ENCODE measurements at places on chromosomes 5 and 9.

GRCh38 chr5:89981021-89981420 is 428.5 kb downstream of the CETN3 start:
- no peak for DNase-seq

- DNase-seq: no peak
Observed at GRCh38 chr5:150637245-150638052, 3.0 kb upstream of the SYNPO start.

DNA sequence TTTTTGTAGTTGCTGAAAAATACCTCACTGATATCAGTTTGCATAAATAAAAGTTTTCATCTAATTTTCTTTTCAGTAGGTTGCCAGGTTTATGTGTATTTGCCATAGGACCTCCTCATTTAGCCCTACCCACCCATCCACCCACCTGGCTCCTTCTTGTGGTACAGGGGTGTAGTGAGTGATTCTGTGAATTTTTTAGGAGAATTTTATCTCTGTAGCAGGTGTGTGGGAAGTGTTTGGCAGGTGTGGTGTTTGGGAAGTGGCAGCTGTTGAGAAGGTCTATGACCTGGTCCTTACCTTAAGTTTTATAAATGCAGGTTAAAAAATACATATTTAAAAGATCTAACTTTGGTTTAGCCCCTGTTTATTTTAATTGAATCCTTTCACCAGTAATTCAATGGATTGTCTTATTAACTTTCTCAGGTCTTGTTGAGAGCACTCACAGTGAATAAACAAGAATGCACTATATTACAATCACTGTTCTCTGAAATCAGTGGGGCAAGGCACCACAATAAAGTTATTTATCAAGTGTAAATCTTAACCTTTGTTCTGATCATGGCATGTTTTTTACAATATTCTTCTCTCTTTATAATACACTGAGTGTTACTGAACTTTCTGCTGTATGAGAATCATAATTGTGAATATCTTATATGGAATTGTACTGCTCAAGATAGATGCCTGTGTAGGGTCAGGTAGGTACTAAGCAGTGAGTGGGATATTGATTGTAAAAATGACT is 189.1 kb downstream of the WDR70 start:
- DNase-seq: no peak

DNA sequence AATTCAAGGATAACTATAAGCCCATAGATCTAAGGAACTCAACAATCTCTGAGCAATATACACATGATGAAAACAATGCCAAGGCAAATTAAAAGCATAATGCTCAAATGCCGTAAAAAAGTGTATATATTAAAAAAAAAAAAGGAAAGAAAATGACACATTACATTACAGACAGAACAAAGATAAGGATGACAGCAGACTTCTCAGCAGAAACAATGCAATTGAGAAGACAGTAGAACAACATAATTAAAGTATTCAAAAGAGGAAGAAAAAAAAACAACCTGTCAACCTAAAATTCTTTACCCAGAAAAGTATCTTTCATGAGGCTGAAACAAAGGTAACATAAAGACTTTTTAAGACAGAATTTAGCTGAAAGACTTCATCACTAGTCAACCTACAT is 591.7 kb downstream of the ZNF608 start:
- DNase-seq: no peak

DNA sequence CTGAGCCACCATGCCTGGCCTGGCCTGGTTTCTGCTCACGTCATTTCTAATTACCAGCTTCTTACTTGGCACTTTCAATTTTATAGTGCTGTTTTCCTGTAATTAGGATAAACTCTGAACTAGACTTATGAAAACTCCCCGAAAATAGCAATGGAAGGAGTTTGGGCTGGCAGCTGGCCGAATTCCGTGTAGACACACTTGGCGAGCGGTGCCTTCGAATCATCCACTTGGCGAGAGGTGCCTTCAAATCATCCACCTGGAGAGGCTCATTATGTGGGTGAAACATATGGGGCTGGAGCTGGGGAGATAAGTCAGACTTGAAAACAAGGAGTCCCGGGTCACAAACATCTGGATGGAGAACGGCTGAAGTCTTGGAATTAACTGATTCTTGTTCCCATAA is 203.7 kb downstream of the ROR2 start:
- DNase-seq: no peak

GRCh38 chr9:88738709-88739108 is 203.7 kb downstream of the NXNL2 start:
- no peak for DNase-seq

GRCh38 chr9:7996558-7996957 is 197.0 kb upstream of the DMAC1 start:
- no peak for DNase-seq

DNA sequence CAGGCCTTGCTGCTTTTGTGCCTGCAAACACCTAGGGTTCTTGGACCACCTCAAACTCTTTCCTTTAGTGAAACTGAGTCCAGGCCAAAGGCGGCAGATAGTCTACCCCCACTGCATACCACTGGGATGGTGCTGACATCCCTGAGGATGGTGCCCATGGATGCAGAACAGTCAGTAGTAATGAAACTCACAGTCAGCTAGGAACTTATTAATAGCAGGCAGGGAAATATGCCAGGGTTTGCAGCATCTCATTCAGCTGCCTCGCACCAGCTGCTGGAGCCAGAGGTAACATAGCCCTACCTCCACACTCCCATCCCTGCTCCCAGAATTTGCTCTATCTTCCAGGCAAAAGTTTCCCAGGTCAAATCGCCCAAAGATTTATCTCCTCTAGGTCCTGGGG is 189.1 kb downstream of the SREK1 start:
- DNase-seq: no peak

DNA sequence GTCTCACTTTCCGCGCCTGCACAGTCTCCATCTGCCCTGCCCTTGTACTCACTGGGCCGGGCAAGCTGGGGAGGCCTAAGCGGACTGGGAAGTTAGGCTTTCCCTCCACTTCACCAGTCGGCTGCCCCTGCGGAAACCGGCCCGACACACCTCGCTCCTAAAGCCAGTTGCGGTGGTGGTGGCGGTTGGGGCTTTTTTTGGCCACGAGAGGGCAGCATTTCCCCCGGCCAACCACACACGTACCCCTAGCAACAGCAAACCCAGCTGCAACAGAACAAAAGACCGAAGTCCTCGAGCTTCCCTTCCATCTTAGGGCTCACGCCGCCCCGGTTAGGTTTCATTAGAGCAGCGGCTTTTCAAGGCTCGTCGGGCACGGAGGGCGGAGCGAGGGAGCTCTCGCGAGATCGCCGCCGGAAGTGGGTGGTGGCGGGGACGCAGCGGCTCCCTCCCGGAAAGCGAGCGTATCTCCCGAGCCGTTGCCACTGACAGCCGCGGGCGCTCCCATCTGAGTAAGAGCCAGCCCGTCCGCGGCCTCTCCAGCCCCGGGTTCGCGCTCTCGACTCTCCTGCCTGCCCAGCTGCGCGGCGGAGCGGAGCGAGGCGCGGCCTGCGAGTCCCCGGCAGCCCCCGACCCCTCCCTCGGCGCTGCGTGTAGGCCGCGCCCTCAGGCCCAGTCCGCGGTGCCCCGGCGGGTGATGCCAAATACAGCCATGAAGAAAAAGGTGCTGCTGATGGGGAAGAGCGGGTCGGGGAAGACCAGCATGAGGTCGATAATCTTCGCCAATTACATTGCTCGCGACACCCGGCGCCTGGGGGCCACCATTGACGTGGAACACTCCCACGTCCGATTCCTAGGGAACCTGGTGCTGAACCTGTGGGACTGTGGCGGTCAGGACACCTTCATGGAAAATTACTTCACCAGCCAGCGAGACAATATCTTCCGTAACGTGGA is at the start of gene RRAGA:
Gene RRAGA (plus strand): TSS at position 462 of the 951 bp plus-strand sequence. CDS start 233 bp downstream, at position 695.
- peak; percentile 96 for DNase-seq

Data from inflammatory macrophage treated with lipopolysaccharide for 4 hours (primary cell).